H7 (cell line): ENCODE measurements at places on chromosomes 1 and 21.

- peak; percentile 76 for DNase-seq
Measured at GRCh38 chr1:160779626-160780397, 16.2 kb upstream of the LY9 start.

- no peak for DNase-seq
Measured at GRCh38 chr1:228373004-228373680, 33.5 kb downstream of the TRIM11 start.

DNA sequence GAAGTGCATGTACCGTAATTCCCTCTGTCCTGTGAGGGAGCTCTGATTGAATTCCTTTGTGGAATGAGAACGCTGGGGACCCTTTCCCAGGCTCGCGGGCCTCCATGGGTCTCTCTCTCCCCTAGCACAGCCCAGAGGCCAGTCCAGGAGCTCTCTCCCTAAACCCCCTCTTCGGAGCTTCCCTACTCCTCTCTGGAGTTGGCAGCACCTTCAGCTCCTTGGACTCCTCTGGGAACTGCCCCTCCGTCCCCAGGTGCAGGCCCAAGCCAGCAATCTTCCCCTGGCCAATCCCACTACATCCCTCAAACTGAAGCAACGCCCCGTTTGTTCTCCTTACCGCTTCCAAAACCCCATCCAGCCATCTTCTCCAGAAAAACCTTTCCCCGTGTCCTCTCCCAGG is 10.5 kb upstream of the SYNC start:
- peak; percentile 55 for DNase-seq

GRCh38 chr1:98001764-98002163 is 80.9 kb upstream of the DPYD start:
- no peak for DNase-seq

GRCh38 chr1:167297222-167298214 is 76.8 kb downstream of the POU2F1 start:
- DNase-seq: no peak
